ENCODE measurements at places on chromosomes 4 and X. TPM values are rescaled to one million over a fixed set of nuclear protein-coding genes. Genes with fewer than 3 reads are reported as not detected.

- no peak for DNase-seq
Observed at GRCh38 chr4:126843492-126844067, 789.2 kb upstream of the INTU start.

DNA sequence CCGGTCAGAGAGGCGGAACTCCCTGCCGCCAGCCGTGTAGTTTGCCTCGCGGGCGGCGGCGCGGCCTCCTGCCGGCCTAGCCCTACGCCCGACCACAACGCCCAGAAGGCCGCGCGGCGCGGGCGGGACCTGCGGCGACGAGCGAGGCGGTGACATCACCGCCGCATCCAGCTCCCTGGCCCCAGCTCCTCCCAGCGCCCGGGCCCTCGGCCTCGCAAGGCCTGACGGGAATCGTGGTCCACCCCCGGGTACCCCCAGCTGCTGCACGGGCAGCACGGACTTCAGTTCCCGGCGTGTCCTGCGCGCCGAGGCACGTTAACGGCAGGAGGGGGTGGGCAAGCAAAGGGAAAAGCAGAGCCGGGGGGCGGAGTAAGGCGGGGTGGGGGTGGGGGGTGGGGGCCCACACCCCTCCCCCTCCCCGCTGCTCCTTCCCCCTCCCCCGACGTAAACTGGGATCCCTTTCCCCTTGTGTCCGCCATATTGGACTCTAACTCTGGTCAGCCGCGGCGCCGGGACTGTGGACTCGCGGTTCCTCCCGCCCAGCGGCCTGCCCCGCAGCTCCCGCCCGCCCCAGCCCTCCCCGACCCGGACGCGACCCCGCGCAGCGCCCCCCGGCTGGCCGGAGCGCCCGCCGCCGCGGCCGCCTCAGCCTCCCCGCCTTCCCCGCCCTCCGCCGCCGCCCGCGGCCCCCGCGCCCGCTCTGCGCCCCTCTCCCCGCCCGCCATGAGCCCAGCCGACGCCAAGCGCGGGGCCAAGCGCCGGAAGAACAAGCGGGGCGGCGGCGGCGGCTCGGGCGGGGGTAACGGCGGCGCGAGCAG lies at the start of gene FAM193A:
Gene FAM193A (plus strand): TSS at position 455 of the 818 bp plus-strand sequence. CDS start 269 bp downstream, at position 724.
- peak; percentile 100 for DNase-seq

DNA sequence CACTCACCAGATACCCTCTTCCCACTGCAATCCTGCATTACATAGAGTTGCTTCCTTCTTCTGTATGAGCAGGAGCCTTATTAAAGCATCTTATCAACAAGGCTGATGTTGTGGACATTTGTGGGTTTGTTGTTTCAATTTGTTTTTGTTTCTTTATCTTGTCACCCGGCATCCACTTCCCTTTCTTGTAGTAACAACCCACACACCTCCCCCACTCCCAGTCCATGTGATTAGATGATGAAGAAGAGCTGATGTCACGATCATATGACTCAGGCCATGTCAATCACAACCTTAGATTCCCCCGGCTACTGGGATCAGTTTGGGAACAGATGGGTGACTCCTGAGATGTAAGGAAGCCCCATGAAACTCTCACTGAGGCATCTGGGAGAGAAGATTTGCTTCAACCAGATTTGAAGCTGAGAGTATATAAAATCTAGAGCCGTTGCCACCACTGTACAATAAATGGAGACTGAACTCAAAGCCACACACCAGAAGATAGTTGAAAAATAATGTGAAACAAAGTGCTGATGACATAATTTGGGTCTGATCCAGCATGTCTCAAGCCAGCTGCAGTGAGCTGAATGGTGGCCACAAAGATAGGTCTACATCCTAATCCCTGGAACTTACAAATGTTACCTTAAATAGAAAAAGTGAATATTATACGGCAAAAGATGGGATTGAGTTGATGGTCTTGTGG lies 34.1 kb upstream of the SRD5A3 start:
- DNase-seq = peak; percentile 31

GRCh38 chrX:102840871-102841705 lies 96.0 kb upstream of the RAB40AL start:
- no peak for DNase-seq

DNA sequence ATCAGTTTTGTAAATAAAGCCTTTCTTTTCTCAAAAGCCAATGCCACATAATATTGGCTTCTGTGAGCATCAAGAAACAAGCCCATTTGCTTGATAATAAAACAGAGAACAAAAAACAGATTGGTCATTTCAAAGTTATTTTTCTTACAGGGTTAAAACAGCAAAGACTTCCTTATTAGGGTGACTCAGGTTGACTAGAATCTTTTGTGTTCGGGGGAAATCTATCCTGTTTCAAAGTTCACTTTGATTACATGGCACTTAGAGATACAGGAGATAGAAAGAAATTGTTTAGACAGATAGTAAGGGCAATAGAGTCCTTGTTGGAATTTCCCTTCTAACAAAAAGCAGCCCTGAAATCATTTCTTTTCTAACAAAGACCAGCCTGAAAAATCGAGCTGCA lies 170.0 kb upstream of the GLRA2 start:
- DNase-seq = no peak

DNA sequence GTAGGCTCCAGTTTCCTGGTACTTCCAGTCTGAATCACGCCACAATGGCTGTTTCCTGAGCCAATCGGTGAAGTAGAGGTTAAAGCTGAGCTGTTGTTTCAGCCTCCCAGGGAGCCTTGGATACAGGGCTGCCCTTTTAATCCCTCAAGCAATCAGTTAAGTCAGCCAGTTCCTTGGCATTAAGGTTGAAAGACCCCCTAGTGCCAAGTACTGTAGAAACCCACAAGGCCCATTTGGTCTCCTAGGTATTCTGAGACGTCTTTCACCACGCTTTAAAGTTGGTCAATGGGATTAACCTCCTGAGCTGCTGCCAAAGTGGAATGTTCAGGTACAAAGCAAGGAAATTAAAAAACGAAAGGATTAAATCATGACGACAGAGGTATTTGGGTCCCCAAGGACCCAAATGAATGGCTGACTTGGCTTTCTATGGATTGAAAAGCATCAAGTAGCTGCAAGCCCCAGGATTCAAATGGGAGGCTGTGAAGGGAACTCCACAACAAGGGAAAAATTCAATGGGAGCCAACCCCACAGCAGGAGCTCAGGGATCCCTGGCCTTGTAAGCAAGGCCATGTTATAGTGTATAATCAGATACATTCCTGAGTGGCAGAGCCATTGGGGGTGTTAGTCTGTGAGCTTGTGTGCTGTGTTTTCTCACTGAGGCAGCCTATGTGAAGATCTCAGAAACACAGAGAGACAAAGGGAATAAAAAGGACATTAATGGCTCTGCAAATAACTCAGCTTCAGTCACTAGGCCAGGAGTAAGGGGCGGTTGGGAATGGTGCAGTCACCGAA lies 86.0 kb downstream of the ATG4A start:
- no peak for DNase-seq

Gene PCSK1N
- polyA plus RNA-seq = not detected

DNA sequence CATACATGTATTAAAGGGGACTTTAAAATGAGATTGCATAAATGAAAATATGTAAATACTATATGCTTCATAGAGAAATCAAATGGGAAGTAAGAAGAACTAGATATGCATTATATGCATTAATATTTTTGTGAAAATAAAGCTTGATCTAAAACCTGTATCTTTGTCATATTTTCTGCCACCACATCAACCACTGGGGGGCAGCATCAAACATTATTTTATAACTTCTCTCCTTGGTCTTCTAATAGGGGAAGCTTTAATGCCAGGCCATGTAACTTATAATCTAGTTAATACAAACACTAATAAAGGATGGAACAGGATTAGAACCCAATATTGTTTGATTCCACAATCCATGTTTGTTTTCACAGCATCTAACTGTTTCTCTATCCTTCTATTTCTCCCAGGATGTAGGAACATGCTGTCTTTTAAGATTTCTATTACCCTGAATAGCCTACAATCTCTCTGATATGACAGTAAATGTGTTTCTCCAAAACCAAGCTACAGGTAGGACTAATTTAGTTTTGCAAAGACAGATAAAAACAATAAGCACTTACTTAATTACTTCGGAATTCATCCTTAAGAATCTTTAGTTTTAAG lies 10.0 kb downstream of the QRFPR start:
- DNase-seq = peak; percentile 42

- DNase-seq = no peak
Observed at GRCh38 chrX:23623797-23624196, 43.5 kb upstream of the PRDX4 start.

- DNase-seq = no peak
Observed at GRCh38 chr4:14607001-14607400, 395.3 kb upstream of the CPEB2 start.

DNA sequence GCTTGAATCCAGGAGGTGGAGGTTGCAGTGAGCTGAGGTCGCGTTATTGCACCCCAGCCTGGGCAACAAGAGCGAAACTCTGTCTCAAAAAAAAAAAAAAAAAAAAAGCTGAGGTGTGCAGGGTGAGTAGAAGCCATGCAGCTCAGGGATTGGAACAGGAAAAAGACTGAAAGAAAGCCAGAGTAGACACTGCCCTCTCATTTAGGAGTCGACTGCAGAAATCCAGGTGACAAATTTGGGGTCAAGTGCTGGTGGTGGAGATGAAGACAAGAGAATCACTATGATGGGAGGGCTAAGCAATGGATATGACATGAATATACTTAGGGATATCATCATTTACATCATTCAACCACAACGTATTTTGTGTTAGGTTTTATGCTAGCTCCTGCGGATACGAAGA lies 1.9 kb downstream of the NEIL3 start:
- DNase-seq = no peak

DNA sequence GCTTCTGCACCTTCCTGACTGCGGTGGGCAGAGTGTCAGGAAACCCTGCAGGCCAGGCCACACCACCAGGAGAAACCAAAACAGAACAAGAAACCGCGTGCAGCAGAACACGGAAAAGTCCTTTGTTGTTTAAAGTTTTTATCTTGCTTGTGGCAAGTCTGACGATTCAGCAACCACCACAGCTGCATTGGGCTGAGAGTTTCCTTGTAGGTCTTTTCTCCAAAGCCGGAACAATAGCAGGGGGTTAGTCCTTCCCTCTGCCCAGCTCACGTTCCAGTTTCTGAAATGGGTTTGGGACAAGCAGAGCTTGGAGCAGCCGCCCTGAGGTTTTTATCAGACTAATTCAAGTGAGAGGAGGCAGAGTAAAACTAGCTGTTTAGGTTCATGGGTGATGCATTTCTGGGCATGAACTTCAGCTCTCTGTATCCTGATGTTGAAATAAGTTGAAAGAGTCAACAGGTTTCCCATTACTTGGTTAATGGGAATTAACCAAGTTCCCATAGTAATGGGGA lies 216.9 kb downstream of the PTTG2 start:
- DNase-seq = no peak

GRCh38 chr4:152784490-152785350 lies 5.0 kb downstream of the ARFIP1 start:
- DNase-seq = no peak

GRCh38 chr4:148749403-148749802 lies 307.2 kb upstream of the NR3C2 start:
- DNase-seq = no peak

DNA sequence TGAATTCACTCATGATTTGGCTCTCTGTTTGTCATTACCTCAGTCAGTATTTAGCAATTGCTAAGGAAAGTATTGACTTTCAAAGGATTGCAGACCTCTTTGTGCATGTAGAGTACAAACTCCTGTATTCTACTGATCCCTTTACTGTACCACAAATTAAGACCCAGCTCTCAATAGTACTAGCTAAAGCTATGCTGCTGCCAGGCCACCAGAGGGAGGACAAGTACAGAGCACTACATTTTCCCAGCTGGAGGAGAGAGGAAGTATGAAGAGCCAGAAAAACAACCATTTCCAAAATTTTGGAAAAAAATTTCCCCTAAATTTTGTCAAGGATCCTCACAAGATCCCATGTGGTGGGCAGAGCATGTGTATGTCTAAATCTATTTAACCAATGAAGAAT lies 175.0 kb upstream of the MTMR8 start:
- DNase-seq = no peak

GRCh38 chrX:17732138-17732783 lies 5.0 kb upstream of the SCML1 start:
- DNase-seq = no peak

Gene DMRTC1B
- 0.75 TPM for polyA plus RNA-seq

Gene TRPC3
- 0.19 TPM for polyA plus RNA-seq

DNA sequence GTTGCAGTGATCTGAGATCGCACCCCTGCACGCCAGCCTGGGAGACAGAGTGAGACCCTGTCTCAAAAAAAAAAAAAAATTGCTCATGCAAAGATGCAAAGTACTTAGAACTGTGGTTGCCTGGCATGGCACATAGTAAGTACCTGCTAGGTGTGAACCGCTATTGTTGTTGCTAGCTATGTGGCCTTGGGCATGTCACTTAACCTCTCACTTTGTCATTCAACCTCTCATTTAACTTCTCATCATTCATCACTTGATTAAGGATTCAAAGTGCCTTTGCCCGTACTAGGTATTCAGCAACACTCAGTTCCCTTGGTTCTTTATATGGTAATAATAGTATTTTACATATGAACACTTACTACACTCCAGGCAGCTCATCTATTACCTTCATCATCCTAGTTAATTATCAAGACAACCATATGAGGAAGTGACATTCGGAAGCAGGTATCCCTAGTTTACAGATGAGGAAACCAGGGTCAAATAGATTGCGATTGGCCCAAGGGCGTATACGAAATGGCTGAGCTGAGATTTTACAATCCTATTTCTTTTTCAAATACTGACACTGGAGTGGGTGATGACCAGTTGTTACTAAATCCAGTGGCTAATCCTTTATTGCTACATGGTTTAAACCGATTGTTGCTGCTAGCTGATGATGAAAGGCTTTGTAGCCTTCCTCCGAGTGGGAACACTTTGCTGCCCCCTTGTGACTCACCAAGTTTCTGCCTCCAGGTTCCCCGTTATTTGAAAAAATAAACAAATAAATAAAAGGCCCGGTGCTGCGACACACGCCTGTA lies 28.8 kb upstream of the SOWAHD start:
- DNase-seq = peak; percentile 39

DNA sequence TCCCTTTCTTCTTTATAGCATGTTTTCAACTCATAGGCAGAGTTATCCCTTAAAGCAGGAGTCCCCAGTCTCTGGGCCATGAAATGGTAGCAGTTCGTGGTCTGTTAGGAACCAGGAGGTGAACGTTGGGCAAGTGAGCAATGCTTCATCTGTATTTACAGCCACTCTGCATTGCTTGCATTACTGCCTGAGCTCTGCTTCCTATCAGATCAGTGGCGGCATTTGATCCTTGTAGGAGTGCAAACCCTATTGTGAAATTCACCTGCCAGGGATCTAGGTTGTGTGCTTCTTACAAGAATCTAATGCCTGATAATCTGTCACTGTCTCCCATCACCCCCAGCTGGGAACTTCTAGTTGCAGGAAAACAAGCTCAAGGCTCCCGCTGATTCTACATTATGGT lies 39.8 kb downstream of the DTHD1 start:
- no peak for DNase-seq

DNA sequence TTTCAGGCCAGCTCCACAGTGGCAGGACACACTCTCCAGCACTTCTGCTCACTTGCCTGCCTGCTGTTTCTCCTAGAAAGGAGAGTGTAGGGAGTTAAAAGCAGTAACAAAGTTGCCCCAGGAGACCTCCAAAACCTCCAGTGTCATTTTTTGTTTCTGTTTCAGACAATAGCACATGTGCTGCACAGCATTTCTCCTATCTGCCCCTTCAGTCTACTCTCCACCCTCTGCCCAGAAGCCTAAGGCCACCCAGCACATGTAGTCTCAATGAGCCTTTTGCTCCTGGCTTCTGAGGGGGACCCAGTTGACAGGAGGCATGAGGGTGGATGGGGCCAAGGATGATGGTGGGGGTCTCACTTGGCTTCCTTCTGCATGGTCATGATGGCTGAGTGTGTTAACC lies 329.6 kb upstream of the CLNK start:
- DNase-seq = no peak
